A375 (cell line): ENCODE measurements at places on chromosomes 5 and 9. TPM values are rescaled to one million over a fixed set of nuclear protein-coding genes. Genes with fewer than 3 reads are reported as not detected.

The GFPT2 gene
- 32.9 and 37.4 TPM in 2 replicates for total RNA-seq

The PCDHB9 gene
- total RNA-seq = 3.1 and 4.1 TPM in 2 replicates

The EMB gene
- total RNA-seq = 19.6 and 20.8 TPM in 2 replicates

The INSYN2B gene
- 0.53 and 1.2 TPM in 2 replicates for total RNA-seq

The LCN10 gene
- 0.15 TPM in 1 of 2 replicates, not detected in the other for total RNA-seq

The TOR1A gene
- 50.8 and 53.3 TPM in 2 replicates for total RNA-seq

The NFIB gene
- 30.9 and 51.1 TPM in 2 replicates for total RNA-seq

The MLANA gene
- total RNA-seq = not detected in 2 replicates

The KCNV2 gene
- total RNA-seq = not detected in 2 replicates

The SKP1 gene
- 195 and 204 TPM in 2 replicates for total RNA-seq

The CAVIN4 gene
- total RNA-seq = 0.80 and 1.1 TPM in 2 replicates

The TNFSF8 gene
- not detected in 2 replicates for total RNA-seq

The PLAC8L1 gene
- total RNA-seq = 0.19 and 0.34 TPM in 2 replicates

The DMAC1 gene
- 31.4 and 39.3 TPM in 2 replicates for total RNA-seq

The MLLT3 gene
- 11.1 and 16.8 TPM in 2 replicates for total RNA-seq

The PCDHGA12 gene
- total RNA-seq = 0.80 and 1.2 TPM in 2 replicates

The ATP10B gene
- 1.1 and 2.4 TPM in 2 replicates for total RNA-seq
